Lung (tissue), 17 donors: ENCODE measurements at places on chromosomes 3 and 15. TPM values are rescaled to one million over a fixed set of nuclear protein-coding genes. Genes with fewer than 3 reads are reported as not detected.

GRCh38 chr3:164467007-164467406, 611.3 kb downstream of the SI start:
- H3K27me3 ChIP-seq, result no peaks in the 10 kb centered on the region
- no peaks in the 10 kb centered on the region for H3K4me1 ChIP-seq

ZKSCAN7 gene
- 3.7 TPM for total RNA-seq

DNA sequence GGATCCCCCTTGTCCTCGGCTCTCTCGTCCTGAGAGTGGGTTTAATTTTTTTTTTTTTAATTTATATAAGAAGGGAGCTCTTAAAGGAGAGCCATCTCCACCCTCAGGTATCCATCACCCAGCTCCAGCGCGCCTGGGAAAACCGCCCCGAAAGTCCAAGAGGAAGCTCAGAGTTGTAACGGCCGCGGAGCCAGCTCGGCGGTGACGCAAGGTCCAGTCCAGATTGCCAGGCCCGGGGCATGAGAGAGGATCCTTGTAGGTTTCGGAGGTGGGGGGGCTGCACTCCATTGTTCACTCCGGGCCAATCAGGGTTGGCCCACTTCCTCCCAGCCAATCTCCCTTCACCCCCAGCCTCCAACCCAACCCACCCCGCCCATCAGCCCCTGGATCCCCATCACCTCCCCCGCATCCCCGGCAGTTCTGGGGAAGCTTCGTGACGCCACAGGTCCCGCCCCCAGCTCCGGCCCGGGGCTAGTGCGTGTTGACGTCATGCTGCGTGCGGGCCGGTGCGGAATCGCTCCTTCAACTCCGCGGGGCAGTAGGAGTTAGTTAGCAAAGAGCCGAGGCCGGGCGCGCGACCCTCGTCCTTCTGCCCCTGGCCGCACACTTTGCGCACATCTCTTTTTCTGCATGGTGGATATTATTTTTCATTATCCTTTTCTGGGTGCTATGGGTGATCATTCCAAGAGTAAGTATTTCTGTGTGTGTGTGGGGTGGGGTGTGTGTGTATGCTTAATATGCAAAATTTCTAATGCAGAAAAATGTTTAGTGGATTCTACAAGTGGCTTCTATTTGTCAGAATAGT, at the start of gene ISL2:
Gene ISL2 (plus strand): TSS at position 520 of the 805 bp plus-strand sequence. CDS start 111 bp downstream, at position 631.
- peaks cover 76% of the 10 kb centered on the region for H3K27me3 ChIP-seq
- H3K27ac ChIP-seq, result no peak within 1 kb of the TSS

GRCh38 chr15:77446840-77447390, 26.2 kb downstream of the HMG20A start:
- H3K27me3 ChIP-seq, result no peaks in the 10 kb centered on the region
- DNase-seq, result no peak
- H3K4me1 ChIP-seq, result no peaks in the 10 kb centered on the region
- H3K4me3 ChIP-seq, result no peak overlapping the region
- H3K36me3 ChIP-seq, result no peaks in the 10 kb centered on the region

DNA sequence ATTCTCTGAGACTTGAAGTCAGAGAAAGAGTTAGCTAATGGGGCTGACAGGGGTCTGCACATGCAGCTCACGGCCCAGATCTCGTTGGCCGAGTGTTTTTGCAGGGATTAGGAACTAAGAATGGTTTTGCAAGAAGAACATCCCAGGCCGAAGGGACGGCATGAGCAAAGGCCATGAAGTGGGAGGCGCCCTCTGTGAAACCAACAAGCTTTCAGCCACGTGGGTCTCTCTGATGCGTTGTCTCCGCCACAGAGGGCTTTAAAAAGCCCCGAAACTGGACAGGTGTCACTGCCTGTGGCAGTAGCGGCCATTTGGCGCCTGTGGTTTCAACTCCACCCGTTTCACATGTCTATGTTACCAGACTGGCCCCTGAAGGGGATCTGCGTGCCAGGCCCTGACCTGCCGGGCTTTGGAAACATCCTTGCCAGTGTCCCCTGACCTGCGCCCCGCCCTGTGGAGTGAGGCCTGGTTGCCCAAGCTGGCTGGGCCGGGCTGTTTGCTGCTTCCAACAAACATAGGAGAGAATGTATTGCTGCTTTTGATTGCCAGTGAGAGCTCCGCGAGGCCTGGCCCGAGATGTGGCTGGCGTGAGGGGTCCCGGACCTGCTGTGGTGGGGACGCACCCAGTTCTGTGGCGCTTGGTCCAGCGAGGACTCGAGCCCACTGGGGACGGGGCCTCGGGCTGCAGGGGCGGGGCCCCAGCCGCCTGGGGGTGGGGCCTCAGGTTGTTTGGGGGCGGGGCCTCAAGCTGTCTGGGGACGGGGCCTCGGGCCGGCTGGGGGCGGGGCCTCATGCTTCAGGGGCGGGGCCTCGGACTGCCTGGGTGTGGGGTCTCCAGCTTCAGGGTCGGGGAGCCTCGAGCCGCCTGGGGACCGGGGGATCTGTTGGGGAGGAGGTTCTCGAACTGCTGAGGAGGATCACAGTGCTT, 30.4 kb downstream of the GOLGA6L2 start:
- H3K4me3 ChIP-seq, result no peak overlapping the region
- no peak overlapping the region for H3K27ac ChIP-seq
- no peak for DNase-seq
- H3K36me3 ChIP-seq, result no peaks in the 10 kb centered on the region
- no peaks in the 10 kb centered on the region for H3K4me1 ChIP-seq

PLSCR5 gene
- total RNA-seq, result not detected

GRCh38 chr15:67165254-67166253, 88.9 kb downstream of the AAGAB start:
- H3K4me1 ChIP-seq, result peaks cover 19% of the 10 kb centered on the region
- H3K27ac ChIP-seq, result no peak overlapping the region
- DNase-seq, result peak; percentile 27
- peaks cover 10% of the 10 kb centered on the region for H3K36me3 ChIP-seq
- H3K27me3 ChIP-seq, result no peaks in the 10 kb centered on the region

TM6SF1 gene
- total RNA-seq, result 15.8 TPM

GRCh38 chr15:52010633-52011595, 8.1 kb upstream of the MAPK6 start:
- H3K27ac ChIP-seq, result peak overlapping the region; percentile 63
- no peaks in the 10 kb centered on the region for H3K36me3 ChIP-seq
- no peaks in the 10 kb centered on the region for H3K4me1 ChIP-seq
- peak; percentile 45 for DNase-seq
- H3K27me3 ChIP-seq, result no peaks in the 10 kb centered on the region
